Sigmoid colon (tissue), 7 donors: ENCODE measurements at places on chromosomes 7 and 10. TPM values are rescaled to one million over a fixed set of nuclear protein-coding genes. Genes with fewer than 3 reads are reported as not detected.

PODXL gene
- 18.6 TPM for total RNA-seq

GNAT3 gene
- not detected for total RNA-seq

IQUB gene
- total RNA-seq, result 0.27 TPM

GRCh38 chr7:151083824-151084160 is 499 bp upstream of the TMUB1 start:
- DNase-seq, result no peak
- H3K27me3 ChIP-seq, result no peaks in the 10 kb centered on the region
- H3K4me1 ChIP-seq, result peaks cover 60% of the 10 kb centered on the region
- H3K36me3 ChIP-seq, result no peaks in the 10 kb centered on the region
